ENCODE measurements at places on chromosomes 7 and 10. TPM values are rescaled to one million over a fixed set of nuclear protein-coding genes. Genes with fewer than 3 reads are reported as not detected.

- DNase-seq, result no peak
Measured at GRCh38 chr7:115132096-115132495, 210.2 kb downstream of the MDFIC start.

- no peak for DNase-seq
Measured at GRCh38 chr10:46294641-46295220, 7.9 kb downstream of the ANTXRL start.

DNA sequence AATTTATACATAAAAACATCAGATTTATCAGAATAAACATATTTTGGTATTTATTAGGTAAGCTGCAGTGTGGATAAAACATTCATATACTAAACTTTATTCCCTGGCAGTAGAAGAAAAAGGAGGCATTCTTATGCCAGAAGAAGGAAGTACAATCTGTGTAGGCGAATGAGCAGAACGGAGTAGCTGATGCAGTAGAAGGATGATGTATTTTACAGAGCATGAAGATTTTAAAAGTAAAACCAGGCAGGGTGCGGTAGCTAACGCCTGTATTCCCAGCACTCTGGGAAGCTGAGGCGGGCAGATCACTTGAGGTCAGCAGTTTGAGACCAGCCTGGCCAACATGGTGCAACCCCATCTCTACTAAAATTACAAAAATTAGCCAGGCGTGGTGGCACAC lies 294.9 kb upstream of the MKLN1 start:
- no peak for DNase-seq

GRCh38 chr7:36182854-36183604 lies 30.0 kb downstream of the EEPD1 start:
- DNase-seq, result no peak

DNA sequence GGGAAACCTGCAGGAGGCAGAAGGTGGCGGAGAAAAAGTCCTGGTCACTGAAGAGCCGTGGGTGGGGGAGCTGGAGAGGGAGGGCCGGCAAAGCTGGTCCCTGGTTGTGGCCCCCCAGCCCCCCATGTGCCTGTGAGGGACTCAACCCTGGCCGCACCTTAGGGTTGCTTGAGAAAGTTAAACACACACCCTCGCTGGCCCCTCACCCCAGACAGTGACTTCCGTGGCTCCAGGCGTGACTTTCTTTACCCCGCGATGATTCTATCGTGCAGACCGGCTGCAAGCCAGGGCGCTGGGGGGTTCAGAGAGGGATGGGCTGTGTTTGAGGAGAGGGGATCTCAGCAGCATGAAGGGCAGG lies 447.6 kb upstream of the FOXK1 start:
- no peak for DNase-seq

DNA sequence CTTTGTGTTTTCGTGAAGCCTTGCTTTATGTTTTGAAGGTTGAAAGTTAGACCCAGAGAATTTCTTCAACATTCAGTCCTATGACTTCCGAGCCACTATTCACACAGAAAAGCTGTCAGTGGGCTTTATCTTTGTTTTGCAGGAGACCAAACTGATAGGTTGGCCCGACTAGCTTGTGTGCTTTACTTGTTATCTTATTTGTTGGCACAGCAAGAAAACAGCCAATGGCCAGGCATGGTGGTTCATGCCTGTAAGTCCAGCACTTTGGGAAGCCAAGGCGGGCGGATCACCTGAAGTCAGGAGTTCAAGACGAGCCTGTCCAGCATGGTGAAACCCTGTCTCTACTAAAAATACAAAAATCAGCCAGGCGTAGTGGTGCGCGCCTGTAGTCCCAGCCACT lies 16.0 kb upstream of the GDI2 start:
- no peak for DNase-seq

DNA sequence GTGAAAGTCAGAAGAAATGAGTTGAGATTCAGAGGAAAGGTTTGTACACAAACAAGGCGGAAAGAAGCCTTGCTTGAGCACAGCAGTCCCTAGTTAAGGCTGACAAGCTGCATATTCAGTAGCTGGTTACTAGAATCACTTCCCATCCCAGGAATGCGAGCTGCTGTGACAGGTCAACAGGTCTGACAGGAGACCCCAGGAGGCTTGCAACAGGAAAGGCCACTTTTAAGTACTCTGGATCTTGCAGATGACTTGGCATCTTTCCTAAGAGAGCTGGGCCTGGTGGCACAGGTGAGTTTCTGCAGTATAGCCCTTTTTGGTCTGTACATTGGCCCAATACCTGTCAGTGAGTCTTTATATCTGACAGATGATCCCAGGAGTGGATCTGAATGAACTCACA lies 35.7 kb upstream of the UNC5B start:
- no peak for DNase-seq

GRCh38 chr7:135001390-135002165 lies 15.3 kb downstream of the AGBL3 start:
- DNase-seq, result no peak

- no peak for DNase-seq
Measured at GRCh38 chr10:102919992-102920739, 2.1 kb downstream of the CNNM2 start.

Gene PITX3
- not detected for total RNA-seq

Gene PSMG3
- total RNA-seq, result 12.1 TPM

Gene CLRN3
- not detected for total RNA-seq

Gene GIMAP2
- total RNA-seq, result 269 TPM

All from naive thymus-derived CD4-positive, alpha-beta T cell (primary cell).